ENCODE measurements at places on chromosomes 13 and 19. TPM values are rescaled to one million over a fixed set of nuclear protein-coding genes. Genes with fewer than 3 reads are reported as not detected.

Gene KLK4
- not detected for total RNA-seq

- DNase-seq: no peak
Measured at GRCh38 chr13:24006520-24007248, 109.4 kb upstream of the C1QTNF9B start.

Gene METTL21C
- not detected for total RNA-seq

DNA sequence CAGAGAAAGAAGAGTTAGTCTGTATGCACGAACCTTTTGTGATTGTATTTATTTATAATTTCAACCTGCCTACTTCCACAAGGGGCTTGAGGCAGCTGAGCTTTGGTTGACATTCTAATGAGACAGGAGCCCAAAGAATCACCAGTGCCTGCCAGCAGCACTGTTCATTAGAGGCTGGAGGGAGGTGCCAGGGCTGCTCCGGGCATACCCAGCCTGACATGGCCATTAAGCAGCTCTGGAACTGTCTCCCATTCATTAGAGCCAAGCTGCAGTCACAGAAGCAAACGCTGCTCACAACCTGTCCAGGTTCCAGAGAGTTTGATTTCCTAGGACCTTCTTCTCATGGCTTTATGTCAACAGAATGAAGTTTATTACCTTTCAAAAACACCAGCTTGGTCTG is 425.5 kb downstream of the RFC3 start:
- no peak for DNase-seq

DNA sequence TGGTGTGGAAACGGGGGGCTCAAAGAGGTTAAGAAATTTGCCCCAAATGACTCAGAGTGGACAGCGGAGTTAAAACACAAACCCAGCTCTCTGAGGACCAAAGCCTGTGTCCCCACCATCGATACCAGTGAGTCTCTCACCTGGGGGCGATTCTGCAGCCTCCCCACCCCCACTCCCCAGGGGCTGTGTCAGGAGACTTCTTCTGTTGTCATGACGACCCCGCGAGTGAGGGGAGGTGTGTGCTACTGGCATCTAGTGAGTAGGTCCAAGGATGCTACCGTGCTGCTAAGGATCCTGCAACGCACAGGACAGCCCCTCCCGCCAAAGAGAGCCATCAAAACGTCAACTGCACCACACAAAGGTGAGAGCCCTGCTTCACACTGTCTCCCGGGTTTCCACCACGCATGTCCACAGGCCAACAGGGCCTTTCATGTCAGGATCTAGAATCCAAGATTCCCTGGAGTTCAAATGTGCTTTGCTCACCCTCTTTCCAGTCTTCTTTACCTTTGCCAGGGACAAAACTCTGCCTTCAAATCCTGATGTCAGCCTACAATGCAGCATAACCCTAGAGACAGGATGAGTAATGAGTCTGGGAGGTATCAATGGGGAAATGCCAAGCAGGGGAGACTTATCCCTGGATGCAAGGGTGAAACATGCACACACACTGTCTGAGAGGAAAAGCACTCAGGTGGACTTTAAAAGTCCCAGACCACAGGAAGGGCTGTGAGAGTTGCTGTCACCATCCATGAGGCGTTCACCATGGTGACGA is 3.9 kb downstream of the RANBP3 start:
- no peak for DNase-seq

DNA sequence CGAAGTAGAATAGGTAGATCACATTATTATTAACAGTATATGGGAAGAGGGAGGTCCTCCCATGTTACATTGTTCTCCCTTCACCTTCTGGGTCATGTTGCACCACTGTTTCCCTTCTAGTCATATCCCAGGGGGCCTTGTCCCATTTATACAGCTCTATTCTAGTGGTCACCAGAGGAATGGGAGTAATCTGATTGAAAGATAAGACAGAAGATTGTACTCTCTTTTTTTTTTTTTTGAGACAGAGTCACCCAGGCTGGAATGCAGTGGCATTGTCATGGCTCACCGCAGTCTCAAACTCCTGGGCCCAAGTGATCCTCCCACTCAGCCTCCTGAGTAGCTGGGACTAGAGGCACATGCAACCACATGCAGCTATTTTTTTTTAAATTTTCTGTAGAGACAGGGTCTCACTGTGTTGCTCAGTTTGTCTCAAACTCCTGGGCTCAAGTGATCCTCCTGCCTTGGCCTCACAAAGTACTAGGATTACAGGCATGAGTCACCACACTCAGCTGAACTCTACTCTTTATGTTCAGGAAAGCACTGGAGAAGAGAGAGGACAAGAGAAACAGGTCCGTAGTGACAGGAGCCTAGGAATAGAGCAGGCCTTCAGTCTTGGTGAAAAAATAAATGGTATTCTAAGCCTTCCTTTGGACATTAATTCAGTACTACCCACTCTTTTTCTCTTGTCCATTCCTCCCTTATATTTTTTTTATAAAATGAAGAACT is 4.3 kb upstream of the ZNF529 start:
- no peak for DNase-seq

DNA sequence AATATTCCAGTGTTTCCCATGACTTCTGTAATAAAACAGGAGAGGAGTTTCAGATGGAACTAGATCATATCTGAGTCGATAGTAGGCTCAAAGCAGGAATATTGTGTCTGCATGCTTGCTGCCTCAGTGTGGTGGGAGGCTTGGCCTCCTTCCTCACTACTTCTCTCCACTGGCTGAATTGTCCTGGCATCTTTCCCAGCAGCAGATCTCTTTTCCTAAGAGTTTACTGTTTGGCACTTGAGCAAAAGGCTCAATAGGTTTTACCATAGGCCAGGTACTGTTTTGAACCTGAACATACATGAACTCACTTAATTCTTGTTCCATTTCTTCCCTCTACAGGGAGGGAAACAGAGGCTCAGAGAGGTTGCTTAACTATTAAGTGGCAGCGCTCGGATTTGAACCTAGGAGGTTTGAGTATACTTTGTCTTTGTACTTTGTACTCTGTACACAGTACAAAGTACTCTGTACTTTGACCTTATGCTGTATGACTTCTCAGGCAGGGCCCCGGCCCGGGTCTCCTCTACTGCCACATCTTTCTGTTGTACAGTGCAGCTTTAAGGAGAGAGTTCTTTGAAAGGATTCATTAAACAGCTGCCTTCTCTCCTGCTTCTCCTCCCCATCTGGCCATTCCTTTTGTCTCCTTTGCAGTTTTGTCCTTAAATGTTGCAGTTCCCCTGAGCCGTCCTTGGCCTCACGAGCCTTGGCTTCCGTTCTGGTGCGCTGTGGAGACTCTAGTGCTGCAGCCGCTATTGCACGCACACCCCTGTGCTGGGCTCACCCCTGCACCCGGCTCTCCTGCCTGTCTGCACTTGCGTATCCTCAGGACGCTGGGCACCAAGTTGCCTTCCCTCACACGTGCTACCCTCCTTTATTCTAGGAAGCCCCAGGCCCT is 8.1 kb downstream of the B3GLCT start:
- no peak for DNase-seq

DNA sequence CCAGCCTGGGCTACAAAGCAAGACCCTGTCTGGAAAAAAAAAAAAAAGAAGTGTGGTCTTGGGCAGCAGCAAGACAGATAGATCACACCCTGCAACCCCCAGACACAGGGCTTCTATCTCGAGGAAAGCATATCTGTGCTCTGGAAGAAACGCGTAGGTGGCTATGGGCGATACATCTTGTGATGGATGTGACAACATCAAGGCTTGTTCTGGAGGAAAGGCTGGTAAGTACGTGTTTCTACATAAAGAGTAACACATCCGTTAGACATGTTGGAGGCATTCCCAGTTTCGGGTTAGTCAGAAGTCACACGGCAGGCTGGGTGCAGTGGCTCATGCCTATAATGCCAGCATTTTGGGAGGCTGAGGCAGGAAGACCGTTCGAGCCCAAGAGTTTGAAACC is 6.6 kb upstream of the DHDH start:
- no peak for DNase-seq

- DNase-seq: no peak
Measured at GRCh38 chr13:112448621-112449544, 72.7 kb downstream of the SPACA7 start.

Gene SBSN
- 0.47 TPM for total RNA-seq

Gene CLEC4G
- not detected for total RNA-seq

GRCh38 chr13:106484537-106485193 is 50.8 kb downstream of the EFNB2 start:
- DNase-seq: no peak

DNA sequence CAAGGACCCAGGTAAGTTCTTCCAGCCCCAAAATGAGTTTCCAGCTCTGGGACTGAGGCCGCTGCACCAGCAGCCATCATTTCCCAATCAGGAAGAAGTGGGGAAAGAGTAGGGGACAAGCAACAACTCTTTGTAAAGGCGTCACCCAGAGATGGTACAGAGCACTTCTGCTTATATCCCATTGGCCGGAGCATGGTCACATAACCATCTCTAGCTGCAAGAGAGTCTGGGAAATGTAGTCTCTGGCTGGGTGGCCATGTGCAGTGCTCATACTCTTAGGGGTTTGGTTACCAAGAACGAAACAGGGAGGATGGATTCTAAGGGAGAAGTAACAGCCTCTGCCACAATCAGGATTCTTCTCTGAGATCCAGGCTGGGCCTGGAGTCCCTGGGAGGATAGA is 26.3 kb downstream of the CKM start:
- DNase-seq: no peak

DNA sequence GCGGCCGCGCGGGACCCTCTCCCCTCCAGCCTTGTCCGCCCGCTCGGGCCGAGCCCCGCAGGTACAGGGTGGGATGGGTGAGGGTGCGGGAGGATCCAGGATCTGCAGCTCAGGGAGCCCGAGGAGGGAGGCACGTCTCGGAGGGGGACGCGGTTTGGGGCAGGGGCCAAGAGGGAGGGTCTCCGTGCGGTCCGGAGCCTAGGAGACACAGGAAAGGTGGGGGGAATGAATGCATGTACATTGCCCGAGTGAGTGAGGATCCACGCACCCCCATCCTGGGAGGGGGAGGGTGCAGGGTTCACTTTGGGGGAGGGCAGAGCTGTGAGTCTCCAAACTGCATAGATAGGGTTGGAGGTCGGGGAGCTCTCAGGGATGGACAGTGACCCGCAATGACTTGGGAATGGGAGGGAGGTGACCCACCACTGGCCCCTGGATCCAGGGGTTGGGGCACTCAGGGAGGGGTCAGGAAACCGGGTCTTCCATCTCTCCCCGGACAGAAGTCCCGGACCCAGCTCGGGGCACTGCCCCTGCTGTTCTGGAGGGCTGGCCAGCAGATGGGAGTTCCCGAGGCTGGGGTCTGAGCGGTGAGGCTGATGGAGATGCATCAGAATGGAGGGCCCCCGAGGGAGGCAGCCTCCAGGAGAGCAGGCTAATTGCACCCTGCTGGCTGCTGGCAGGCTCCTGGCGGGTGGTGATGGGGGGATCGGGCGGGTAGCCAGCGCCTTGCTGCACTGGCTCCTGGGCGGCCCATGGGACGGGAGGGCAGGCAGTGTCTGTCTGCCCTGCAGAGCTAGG is 547 bp downstream of the KCNN1 start:
- no peak for DNase-seq

Gene STX10
- 56.7 TPM for total RNA-seq

Gene EPS8L1
- 375 TPM for total RNA-seq

GRCh38 chr13:101544979-101545378 is 92.5 kb downstream of the ITGBL1 start:
- no peak for DNase-seq

GRCh38 chr13:23743278-23744076 is 145.7 kb downstream of the MIPEP start:
- DNase-seq: no peak

- no peak for DNase-seq
Measured at GRCh38 chr13:51325837-51326236, 13.7 kb upstream of the SERPINE3 start.

DNA sequence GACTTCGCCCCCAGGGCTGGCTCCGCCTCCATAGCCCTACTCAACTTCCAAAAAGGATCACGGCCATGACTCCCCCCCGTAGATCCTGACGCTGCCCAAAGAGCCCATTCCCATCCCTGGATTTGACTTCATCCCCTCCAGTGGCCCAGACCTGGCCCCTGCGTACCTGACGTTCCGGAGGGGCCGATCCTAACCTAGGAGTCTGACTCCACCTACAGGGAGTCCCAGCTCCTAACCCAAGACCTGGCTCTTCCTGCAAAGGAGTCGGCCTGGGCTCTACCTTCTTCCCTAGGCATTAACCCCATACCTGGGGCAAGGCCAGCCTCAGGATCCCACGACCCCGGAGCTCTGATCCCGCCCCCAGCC is 10.8 kb downstream of the STAP2 start:
- no peak for DNase-seq

DNA sequence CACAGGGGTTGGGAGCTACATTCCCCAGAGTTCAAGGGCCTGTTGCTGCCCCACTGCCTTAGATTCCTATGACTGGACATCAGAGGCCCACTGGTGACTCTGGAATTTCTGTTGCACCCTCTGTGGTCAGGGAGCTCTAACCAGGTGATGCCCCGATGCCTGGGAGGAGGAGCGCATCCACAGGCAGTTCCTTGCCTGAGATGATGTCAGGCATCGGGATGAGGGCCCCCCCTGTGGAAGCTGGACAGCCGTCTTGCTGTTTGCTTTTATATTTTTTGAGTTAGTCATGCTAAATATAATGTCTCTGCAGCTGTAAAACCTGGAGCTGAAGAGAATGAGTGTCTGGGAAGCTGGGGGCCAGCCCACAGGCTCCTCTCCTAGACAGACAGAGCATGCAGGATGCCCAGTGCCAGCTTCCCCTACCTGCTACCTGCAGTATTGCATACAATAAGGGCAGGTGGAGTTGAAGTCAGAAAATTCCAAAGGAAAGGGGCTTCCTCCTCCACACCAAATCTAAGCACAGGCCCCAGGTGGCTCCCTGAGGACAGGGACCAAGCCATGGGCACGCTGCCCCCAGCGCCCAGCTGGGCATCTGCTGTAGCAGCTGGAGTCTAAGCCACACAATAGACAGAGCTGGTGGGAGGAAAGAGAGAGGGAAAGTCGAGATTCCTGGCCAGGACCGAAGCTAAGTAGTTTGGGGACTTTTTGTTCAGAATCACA is 16.2 kb downstream of the COL4A2 start:
- DNase-seq: no peak

DNA sequence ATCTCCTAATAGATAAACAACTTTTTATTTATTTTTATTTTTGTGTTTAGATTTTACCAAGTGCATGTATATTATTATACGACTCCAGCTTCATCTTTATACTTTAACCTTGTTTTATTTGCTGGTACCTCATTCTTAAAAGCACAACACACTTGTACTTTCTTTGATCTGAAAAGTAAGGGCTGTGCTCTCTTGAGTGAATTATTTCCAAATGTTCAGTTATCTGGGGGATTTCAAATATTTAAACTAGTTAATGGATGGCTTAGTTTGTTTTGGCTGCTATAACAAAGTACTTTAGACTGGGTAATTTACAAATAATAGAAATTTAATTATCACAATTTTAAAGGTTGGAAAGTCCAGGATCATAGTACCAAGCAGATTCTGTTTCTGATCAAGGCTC is 1148.2 kb upstream of the PCDH9 start:
- no peak for DNase-seq
